Progenitor cell of endocrine pancreas (in vitro differentiated cells): ENCODE measurements at places on chromosomes 11 and 22. TPM values are rescaled to one million over a fixed set of nuclear protein-coding genes. Genes with fewer than 3 reads are reported as not detected.

The BIK gene
- total RNA-seq = 1.7 and 1.9 TPM in 2 replicates

The CHID1 gene
- total RNA-seq = 79.1 and 87.0 TPM in 2 replicates

DNA sequence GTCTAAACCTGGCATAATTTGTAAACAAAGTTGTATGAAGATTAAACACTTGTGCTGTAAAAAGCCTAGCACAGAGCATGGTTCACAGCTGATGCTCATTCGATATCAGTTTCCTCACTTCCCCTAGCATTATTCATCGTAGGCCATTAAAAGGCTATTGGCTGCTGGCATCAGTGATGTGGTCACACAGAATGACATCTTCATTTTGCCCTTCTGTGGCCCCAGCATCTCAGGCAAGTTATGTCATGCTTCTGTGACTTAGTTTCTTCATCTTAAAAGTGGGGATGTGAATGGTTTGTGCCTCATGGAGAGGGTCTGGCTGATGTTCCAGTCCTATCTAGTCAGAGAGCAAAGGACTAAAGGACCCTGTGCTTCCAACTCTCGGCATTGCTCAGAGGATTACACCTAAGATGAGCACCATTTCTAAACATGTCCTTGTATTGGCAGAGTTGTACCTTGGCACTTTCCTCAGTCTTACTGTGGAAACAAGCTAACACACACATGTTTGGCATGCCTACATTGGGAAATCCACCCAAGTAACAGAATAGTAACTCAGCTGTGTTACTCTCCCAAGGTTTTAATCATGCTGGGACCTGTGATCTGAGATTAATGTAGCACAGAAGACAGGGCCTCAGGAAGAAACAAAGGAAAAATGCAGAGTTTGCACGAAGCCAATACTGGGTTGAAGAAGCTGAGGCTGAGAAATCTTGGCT, 83.5 kb upstream of the OR9Q1 start:
- no peak for DNase-seq

The TRIM49 gene
- not detected in 2 replicates for total RNA-seq

- DNase-seq = no peak
Observed at GRCh38 chr11:123584737-123585136, 69.7 kb downstream of the SCN3B start.

DNA sequence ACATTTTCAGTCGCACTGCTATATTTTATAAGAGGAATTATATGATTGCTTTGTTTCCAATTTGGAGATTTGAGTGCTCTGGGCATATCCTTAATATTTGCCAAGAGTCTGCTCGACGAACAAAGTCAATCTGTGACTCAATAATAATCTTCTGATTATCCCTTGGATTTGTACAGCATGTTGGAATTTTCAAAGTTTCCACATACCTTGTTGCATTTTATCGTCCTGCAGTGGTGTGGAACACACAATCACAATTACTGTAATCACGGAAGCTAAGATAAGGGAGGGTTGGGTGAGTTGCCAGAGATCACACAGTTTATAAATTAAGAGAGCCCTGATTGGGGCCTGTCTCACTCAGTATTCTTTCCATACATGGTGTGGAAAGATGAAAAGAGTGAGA, 189.3 kb downstream of the GUCY1A2 start:
- no peak for DNase-seq
